RWPE1 (cell line): ENCODE measurements at places on chromosomes 16 and 17.

- DNase-seq: no peak
These were observed 1.3 kb downstream of the SLC16A11 start for GRCh38 chr17:7042501-7043181.

GRCh38 chr17:68172461-68172954 lies 75.3 kb upstream of the AMZ2 start:
- DNase-seq: peak; percentile 19

GRCh38 chr17:4498461-4499397 lies at the start of gene SPNS2:
Gene SPNS2 (plus strand): TSS chr17:4498881. CDS start chr17:4499048, 167 bp downstream.
- DNase-seq: peak; percentile 76

DNA sequence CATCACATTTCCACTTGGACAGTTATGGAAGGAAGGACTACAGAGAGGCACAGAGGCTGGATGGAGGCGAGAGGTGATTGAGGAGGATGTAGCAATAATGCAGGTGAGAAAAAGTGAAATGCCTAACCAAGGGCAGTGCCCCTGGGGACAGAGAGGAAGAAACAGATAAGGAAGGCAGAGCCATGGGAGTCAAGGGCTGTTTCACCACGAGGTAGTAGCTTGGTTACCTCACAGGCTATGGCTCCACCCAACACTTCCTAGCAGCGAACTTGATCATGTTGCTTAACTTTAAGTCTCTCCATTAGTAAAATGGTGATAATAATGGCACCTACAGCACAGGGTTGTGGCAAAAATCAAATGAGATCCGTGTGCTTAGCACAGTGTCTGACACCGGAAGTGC lies 83.9 kb downstream of the YPEL2 start:
- DNase-seq: no peak

DNA sequence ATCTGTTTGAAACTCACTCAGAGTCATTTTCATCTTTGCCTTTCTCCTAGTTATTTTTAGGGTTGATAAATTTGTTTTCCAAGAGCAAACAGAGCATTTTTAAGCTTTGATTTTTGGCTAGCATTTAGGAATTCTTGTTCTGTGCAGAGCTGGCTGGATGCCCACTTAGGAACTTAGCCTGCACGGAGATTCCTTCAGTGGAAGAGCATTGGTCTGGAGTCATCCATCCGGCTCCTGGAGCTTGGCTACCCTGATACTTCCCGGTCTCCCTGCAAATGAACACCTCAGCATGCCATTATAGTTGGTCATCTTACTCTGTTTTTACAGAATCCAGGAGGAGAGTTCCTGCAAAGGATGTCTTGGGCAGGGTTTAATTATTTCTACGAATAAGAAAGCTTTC lies 57.1 kb downstream of the SPECC1 start:
- DNase-seq: peak; percentile 75

DNA sequence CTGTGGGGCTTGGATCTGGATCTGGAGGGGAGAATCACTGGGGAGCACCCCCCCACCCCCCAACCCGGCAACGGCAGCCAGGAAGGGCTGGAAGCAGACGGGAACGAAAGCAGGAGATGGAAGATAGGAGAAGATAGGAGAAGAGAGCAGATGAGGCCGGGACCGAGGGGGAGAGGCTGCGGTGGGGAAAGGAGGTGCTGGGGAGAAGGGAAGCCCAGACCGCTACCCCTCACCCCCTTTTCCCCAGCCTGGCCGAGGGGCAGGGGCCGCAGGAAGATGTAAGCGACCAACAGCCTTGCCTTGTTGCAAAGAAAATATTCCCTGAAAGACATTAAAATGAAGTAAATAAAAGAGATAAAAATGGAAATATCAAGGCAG lies 26.8 kb upstream of the CBFA2T3 start:
- DNase-seq: no peak

DNA sequence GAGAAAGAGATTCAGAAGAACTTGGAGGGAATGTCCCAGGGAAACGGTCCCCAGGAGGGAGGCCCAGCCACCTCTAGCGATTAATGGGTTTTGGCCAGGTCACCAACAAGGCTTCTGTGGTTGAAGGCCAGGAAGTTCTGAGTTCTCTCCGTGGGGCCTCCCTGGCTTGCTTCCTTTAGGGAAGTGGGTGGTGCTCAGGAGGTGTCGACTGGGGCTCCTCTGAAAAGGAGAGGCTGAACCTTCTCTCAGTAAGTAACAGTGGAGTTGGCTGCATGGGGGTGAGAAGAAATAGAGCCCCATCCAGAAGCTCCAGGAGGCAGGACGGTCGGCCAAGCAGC lies 77.1 kb upstream of the GSE1 start:
- DNase-seq: no peak

- DNase-seq: peak; percentile 70
These were observed 21.5 kb downstream of the GPR179 start for GRCh38 chr17:38322156-38322779.

DNA sequence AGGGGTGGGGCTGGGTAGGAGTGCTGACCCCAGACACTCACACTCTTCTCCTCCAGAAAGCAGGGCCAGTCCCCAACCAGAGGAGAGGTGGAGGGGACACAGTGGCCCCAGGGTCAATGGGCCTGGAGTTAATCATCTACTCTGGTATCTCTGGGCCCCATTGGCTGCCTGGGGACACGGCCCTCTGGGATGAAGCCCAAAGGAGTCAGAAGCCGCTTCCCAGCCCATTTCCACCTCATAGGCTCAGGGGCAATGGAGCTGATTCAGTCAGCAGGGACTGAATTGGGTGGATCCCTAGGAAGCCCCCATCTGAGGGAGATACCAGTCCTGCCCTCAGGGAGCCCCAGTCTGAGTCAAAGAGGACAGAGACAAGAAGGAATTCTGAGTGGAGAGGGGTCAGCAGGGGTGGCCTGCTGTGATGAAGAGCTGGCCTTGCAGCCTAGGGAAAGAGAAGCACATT lies 2.9 kb upstream of the NAGS start:
- DNase-seq: no peak

- no peak for DNase-seq
These were observed 213.6 kb upstream of the CDH5 start for GRCh38 chr16:66152823-66153393.

DNA sequence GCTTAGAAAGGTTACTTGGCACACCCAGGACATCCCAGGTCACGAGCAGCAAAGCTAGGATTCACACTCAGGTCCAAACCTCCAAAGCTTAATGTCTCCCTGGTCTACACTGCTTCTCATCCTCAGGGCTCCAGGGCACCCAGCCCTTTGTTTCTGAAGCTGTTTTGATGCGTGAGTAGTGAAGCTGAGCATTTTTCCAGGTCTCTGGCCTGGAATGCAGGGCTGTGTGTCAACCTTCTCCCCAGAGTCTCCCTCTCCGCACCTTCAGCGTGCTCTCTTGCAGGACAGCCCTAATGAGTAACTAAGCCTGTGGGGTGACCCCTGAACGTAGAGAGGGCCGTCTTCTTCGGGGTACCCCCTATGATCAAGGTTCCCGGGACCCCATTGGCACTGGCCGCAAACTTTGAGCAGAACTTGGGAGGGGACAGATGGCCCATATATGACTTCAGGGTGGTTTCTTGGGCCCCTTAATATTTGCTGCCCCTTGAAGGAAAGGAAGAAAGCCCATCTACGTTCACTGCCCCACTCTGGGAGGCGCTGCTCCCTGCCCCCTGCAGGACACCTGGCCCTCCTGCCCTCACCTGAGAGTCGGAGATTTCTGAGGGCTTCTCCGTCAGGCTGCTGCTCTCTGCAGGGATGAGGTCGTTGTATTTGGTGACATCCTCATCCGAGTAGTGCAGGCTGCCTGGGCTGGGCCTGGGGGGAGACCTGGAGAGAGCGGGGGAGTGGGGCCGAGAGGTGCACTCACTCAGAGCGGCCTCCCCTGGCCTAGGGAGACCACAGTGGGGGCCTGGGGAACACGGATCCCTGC lies 36.4 kb upstream of the CDC42EP4 start:
- DNase-seq: no peak

DNA sequence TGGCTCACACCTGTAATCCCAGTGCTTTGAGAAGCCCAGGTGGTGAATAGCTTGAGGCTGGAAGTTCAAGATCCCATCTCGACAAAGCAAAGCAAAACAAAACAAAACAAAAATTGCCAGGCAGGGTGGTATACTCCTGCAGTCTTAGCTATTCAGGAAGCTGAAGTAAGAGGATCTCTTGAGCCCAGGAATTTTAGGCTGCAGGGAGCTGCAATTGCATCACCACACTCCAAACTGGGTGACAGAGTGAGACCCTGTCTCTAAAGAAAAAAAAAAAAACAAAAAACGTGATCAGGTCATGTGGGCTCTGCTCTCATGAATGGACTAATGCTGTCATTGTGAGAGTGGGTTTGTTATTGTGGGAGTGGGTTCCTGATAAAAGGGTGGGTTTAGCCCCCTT lies 409.1 kb downstream of the NPIPA7 start:
- no peak for DNase-seq

DNA sequence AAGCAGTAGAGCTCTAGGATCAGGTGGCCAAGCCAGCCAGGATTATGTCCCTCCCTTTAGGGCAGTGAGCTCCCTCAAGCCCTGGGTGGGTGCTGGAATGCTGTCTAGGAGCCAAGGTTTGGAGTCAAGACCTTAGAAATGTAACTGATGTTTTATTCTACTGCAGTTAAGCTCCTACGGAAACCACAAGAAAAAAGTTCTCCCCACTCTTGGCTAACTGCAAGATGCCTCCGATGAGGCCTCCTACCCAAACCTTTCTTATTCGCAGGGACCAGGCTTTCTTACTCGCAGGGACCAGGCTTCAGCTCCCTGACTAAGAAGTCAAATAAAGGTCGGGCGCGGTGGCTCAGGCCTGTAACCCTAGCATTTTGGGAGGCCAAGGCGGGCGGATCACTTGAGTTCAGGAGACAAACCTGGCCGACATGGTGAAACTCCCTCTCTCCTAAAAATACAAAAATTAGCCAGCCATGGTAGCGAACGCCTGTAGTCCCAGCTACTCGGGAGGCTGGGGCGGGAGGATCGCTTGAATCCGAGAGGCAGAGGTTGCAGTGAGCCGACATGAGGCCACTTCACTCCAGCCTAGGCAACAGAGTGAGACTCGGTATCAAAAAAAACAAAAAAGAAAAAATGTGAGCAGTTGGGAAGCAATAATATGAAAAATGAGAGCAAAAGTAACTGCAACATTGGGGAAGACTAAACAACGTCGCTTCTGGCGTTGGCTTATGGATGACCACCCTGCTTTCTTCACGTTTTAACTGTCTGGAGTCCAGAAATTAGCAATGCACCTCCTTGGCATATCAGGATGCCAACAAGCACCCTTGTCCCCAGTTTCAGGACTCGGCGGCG lies 31.7 kb upstream of the ARL4D start:
- no peak for DNase-seq

DNA sequence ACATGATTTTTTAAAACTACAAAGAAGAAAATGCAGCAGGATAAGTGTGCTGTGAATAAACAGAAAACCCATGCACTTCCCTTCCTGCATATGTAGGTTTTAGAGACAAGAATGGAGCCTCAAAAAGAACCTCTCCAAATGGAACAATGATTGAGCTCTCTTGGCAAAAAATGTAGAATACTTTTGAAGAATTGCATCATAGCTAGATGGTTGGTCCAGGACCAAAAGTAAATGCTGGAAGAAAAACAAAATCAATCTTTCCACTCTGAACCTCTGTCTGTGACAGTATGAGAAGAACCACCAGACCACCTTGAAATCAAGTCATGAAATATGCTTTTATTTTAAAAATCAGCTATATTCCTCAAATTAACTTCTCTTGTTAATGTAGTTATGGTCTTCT lies 17.5 kb downstream of the HELZ start:
- no peak for DNase-seq

- no peak for DNase-seq
These were observed 69.2 kb downstream of the CDK12 start for GRCh38 chr17:39530513-39530912.

- no peak for DNase-seq
These were observed 29.2 kb upstream of the NKD1 start for GRCh38 chr16:50519001-50519400.

DNA sequence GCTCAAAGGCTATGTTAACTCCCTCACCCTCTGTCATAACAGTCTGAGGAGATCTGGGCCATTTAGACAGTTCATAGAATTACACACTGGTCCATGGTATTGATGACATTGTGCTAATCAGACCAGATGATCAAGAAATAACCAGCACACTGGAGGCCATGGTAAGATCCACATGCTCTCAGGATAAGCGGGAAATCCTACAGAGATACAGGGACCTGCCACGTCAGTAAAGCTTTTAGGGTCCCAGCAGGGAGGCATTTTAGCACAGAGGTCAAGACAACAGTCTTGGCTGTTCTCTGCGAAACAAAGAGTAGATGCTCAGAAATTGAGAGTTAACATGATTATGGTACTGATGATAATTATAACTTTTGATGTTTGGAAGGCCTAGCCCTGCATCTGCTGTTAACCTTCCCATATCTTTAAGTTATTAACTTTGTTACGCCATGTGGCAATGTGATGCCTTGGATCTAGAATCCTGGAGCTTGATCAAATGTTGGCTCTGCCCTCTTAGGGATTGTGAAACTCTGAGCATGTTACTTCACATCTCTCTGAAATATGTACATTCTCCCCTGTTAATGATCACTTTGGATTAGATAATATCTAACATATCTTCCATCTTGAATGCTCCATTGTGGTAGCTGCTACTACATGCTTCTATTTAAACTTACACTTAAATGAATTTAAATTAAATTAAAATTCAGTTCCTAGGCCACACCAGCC lies 172.0 kb upstream of the SOX9 start:
- no peak for DNase-seq

DNA sequence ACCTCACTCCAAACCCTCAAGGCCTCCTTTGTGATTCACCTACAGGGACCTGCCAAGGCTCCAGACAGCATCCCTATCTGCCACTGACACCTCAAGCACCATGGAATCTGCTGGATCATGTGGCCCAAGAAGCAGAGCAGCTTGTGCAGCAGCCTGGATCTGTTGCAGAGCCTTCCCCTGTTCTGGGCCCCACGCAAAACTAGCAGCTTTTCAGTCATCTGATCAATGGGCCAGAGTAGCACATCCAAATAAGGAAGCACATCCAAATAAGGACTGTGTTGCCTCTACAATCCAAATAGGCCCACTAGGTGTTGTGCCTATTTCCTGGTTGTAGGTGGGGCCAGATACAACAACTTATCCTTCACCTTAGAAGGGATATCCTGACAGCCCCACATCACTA lies 97.1 kb upstream of the GNAO1 start:
- no peak for DNase-seq

DNA sequence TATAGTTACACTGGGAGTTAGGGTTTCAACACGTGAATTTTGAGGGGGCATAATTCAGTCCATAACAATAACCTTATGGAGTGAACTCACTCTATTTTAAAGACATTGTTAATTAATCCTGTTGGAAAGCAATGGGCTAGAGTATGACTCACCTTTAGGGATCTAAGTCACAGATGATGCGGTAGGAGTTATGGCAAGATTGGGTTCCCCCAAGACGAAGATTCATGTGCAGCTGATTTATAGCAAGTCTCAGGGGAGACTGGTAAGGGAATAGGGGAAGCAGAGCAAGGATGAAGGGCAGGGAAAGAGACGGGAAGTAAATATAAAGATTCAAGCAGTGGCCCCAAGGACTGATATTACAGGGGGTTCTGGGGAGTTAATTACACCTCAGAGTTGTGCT lies 159.6 kb upstream of the DNAH9 start:
- DNase-seq: no peak
